Placental pericyte (primary cell): ENCODE measurements at places on chromosomes 11 and 22. TPM values are rescaled to one million over a fixed set of nuclear protein-coding genes. Genes with fewer than 3 reads are reported as not detected.

The NXPE2 gene
- not detected in 2 replicates for total RNA-seq

The PLET1 gene
- total RNA-seq = not detected in 2 replicates

The PNPLA5 gene
- not detected in 2 replicates for total RNA-seq

The CCDC188 gene
- 0.14 TPM in 1 of 2 replicates, not detected in the other for total RNA-seq

The SNU13 gene
- total RNA-seq = 79.5 and 98.7 TPM in 2 replicates

The MOV10L1 gene
- 5.5 and 5.7 TPM in 2 replicates for total RNA-seq

The OR8A1 gene
- total RNA-seq = under 0.01 TPM in 2 replicates

The FGF19 gene
- total RNA-seq = not detected in 2 replicates

The OR52A1 gene
- total RNA-seq = not detected in 2 replicates

The LRRC32 gene
- total RNA-seq = 14.7 and 14.9 TPM in 2 replicates
